SK-N-MC (cell line): ENCODE measurements at places on chromosomes 12 and 14.

- peak; percentile 60 for DNase-seq
These were observed 645.4 kb upstream of the ATXN7L3B start for GRCh38 chr12:73892201-73892600.

DNA sequence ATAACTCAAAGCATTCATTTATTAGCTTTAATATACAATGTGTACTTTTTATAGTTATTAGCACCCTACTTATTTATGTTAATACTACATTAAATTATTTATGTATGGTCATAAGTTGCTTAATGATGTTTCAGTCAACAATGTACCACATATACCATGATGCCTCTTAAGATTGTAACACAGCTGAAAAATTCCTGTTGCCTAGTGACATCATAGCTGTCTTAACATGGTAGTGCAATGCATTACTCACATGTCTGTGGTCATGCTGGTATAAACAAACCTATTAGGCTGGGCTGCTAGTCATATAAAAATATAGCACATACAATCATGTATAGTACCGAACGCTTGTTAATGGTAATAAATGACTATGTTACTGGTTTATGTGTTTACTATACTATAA is 120.4 kb downstream of the ANO6 start:
- DNase-seq, result no peak

DNA sequence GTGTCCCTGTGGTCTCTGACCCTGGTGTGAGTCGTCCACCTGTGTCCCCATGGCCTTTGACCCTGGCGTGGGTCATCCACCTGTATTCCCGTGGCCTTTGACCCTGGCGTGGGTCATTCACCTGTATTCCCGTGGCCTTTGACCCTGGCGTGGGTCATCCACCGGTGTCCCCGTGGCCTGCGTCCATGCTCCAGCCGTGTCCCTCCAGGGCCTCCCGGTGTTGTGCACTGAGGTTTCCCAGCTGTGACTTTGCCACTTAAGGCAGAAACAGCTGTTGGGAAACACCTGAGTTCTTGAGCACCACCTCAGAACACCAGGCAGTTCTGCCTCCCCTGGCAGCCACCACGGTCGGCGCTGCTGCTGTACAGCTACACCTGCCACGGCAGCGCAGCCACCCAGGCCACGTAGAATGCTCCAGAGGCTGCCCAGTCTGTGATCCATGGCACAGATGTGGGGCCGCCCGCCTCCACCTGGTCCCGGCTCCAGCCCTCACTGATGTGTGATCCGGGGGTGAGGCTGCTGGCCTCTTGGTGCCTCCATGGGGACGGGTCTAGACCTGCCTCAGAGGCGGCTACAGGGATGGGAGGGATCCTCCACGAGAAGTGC is 69.1 kb upstream of the GALNT9 start:
- DNase-seq, result no peak

- no peak for DNase-seq
These were observed 480.9 kb upstream of the TMEM132C start for GRCh38 chr12:127785986-127786590.

DNA sequence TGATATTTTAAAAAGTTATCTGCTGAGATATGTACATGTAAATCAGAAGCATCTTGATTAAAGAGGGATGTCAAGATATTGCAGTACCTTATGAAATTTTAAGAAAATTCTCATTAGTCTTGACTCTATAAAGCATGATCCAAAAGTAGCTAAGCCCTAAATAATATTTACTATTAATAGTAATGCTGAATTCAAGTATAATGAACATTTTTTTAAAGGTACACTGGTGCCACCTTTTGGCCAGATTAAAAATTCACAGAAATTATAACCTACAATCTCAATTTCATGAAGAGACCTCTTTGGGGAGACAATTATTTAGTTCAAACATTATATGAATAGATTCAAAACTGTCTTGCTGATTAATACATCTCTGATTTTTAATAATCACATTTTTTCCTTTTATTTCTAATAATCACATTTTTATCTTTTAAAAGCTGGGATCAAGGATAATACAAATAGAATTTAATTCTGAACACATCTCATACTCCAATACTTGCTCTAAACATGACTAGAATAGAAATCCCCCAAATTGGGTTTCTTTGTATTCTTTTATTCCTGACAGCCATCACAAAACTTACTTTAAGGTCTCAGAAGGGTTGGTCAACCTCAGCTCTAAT is 13.4 kb downstream of the AKAP5 start:
- no peak for DNase-seq

DNA sequence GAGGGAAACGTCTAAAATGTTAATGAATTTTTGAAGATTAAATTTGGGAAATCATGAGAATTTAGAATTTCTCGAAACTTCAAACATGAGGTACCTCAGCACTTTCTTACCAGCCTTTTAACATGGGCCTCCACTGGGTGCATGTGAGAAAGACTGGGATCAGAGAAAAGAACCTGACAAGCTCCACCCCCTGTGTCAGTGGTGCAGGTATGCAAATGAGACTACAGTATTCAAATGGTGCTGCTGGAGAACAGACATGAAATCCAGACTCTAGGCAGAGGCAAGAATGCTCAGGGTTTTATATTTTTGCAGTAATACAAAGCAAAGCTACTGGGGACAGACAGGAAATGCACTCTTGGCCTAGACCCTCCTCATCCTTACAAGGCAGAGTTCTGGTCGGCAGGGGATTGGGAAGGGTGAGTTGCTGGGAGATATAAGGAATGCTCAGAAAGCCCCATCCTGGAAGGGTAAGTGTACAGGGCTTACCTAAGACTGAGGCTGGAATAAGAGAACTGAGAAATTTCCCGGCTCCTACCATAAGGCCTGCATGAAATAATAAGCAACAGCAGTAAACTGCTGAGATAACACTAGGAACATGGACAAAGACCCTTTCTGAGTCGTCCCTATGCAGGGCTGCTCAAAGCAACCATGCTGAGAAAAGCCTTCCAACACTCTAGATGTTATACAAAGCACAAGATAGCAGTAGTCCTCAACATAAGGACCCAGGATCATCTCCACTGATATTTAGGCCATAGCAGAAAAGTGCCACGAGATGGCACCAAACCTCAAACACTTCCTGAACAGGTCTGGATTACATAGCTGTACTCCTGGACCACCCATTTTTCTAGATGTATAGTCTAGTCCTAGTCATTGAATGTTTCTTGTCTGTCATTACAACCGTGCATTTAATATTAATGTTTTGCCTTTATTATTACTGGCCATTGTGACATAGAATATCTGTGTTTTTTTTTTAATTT is 260.8 kb downstream of the RASSF9 start:
- DNase-seq, result peak; percentile 47

GRCh38 chr12:113409462-113410124 is 5.9 kb upstream of the SDS start:
- DNase-seq, result no peak

DNA sequence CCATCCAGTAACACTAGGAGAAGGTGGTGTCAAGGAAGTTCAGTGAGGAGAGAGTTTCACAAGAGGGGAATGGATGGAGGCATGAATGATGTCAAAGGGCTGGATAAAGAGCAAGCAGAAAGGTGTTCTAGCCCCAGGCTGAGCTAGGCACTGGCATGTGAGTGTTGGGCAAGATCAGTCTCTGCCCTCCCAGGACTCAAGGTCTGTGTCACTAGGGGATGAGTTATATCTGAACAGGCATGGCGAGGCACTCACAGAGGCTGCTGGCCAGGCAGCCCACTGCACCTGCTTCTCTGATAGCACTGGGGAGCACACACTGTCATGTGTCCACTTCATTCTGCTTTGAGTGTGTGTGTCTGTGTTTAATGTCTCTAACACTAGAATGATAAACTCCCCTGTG is 903.8 kb downstream of the BCL11B start:
- DNase-seq, result no peak

DNA sequence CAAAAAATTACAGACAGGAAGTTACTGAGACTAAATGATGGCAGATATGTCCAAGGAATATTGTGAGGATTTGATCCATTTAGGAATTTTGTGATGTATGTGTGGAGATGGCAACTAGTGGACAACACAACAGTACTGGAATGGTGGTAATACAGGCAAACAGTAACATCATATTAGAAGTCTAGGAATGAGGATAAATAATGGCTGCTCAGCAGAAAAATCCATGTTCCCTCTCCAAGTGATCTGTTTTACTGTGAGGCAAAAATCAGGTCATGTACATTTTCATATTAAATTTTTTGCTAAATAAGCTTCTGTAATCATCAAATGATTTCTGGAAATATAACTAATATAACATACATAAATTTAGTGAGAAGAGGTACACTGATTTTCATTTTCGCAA is 108.4 kb downstream of the MED13L start:
- no peak for DNase-seq

GRCh38 chr14:42023452-42023851 is 416.8 kb downstream of the LRFN5 start:
- no peak for DNase-seq

- peak; percentile 82 for DNase-seq
These were observed 25.1 kb upstream of the GPHB5 start for GRCh38 chr14:63343878-63344277.

DNA sequence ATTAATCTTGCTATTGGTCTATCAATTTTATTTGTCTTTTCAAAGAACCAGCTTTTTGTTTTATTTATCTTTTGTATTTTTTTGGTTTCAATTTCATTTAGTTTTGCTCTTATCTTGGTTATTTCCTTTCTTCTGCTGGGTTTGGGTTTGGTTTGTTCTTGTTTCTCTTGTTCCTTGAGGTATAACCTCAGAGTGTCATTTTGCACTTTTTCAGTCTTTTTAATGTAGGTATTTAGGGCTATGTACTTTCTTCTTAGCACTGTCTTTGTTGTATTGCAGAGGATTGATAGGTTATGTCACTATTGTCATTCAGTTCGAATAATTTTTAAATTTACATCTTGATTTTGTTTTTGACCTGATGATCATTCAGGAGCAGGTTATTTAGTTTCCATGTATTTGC is 92.7 kb upstream of the DCD start:
- DNase-seq, result no peak

DNA sequence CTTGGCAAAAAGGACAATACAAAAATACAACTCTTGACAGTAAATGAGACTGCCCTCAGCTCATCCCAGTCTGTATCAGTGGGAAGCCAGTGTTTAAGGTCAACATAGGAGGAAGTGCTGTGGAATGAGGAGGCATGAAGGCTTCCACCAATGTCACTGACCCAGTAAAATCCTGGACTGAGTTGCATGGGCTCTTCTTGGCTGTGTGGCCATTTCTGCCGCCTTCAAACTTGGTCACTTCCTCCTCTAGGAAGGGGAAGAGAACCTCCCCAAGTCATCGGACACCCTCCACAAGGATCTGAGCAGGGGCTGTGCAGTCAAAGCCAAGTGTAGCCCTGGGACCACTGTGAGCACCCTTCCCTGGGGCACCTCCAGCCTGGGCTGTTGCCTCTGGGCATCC is 11.9 kb downstream of the GPR68 start:
- no peak for DNase-seq

DNA sequence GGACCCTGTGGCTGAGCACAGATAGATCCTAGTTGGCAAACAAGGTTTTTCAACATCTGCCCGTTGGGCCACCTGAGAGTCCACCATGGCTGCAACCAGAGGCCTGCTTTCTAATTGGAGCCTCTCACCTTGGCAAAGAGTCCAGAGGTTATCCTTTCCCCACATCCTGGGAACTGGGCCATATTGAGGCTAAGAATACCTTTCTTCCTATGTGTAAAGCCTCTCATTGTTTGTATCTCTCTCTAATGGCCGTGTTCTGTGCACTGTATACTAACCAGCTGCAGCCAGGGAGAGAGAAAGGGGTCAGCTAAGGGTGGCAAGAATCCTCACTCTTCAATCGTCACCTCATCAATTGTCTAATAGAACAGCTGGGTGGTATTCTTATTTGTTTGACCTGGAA is 79.1 kb upstream of the ST8SIA1 start:
- no peak for DNase-seq

DNA sequence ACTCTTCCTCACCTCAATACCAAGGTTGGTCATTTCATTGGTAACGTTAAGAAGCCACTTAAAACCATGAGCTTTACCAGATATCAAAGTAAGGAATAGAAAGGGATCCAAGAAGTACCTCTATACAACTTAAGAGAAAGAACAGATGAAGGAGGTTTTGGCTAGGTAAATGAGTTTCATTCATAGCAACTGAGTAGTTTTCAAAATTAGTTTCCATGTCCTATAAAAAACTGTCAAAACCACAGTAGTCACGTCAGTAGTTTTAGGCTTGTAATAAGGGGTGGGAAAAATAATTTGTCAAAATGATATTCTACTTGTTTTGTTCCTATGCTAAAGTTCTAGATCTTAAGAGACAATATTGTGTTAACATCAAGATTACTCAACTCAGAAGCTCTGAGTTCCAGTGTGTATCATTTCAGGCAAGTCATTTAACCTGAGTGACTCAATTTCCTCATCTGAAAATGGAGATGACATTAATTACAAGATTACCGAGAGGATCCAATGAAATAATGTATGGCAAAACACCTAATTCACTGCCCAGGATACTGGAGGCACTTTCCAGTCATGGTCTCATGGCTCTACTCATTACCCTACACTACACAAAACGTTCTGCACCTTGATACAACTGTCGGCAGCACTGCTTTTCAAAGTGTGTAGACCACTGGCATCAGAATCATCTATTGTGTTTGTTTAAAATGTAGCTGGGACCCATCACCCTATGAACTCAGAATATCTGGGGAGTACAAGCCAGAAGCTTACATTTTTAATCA is 24.1 kb upstream of the SLC6A13 start:
- DNase-seq, result no peak

- DNase-seq, result no peak
These were observed 37.4 kb upstream of the NKX2-8 start for GRCh38 chr14:36619853-36620252.

DNA sequence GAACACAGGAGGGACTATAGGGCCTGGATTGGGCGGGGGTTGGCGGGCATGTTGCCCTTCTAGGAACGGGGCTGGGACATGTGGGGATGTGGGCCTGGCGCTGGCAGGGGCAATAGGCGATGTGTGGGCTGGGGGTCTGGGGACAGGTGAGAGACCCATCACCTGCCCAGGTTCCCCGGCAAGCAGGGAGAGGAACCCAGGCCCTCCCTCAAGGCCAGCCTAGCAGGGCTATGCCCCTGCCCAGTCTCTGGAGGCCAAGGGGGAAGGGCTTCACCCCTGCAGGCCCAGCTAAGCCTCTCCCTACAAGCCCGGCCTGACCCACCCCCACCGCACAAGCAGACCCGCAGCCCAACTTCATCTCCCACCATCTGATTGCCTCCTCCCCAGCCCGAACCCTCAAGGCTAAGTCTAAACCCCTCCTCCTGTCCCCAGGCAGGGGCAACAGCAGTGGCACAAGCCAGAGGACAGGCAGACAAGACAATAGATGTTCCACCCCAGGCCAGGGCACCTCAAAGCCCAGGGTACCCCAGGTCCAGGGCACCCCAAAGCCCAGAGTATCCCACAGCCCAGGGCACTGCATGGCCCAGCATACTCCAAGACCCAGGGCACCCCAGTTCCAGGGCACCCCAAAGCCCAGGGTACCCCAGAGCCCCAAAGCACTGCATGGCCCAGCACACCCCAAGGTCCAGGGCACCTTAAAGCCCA is 6.5 kb downstream of the JAG2 start:
- no peak for DNase-seq

- peak; percentile 74 for DNase-seq
These were observed 379.6 kb downstream of the LRIG3 start for GRCh38 chr12:58540480-58541299.

DNA sequence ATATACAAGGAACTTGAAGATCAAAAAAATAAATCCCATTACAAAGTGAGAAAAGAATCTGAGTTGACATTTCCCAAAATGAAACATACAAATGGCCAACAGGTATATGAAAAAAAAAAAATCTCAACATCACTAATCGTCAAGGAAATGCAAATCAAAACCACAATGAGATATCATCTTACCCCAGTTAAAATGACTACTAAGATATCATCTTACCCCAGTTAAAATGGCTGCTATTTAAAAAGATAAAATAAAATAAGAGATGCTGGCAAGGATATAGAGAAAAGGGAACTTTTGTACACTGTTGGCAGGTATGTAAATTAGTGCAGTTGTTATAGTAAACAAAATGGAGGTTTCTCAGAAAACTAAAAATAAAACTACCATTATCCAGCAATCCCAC is 44.4 kb downstream of the PLEKHG7 start:
- DNase-seq, result no peak
